Frontal cortex (tissue), 4 donors: ENCODE measurements at places on chromosomes 13 and 19. TPM values are rescaled to one million over a fixed set of nuclear protein-coding genes. Genes with fewer than 3 reads are reported as not detected.

The MISP3 gene
- 0.41 TPM for total RNA-seq

DNA sequence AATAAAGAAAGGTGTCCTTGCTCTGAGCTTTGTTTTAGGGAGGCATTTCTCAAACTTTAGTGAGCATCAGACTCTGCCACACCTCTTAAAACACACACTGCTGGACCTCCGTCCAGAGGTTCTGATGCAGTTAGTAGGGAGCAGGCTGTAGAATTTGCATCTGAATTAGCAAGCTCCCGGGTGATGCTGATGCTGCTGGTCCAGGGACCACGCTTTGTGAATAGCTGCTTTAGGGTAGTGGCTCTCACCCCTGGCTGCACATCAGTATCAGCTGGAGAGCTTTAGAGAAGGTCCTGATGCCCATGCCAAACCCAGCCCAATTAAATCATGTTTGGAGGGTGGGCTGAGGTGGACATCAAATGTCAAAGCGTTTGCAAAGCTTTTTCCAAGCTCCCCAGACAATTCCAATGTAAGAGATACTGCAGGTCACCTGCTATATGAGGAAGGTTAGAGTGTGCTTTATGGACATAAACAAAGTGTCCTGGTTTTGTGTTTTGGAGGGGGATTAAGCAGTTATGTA is 3.6 kb downstream of the HTR2A start:
- no peak for DNase-seq

DNA sequence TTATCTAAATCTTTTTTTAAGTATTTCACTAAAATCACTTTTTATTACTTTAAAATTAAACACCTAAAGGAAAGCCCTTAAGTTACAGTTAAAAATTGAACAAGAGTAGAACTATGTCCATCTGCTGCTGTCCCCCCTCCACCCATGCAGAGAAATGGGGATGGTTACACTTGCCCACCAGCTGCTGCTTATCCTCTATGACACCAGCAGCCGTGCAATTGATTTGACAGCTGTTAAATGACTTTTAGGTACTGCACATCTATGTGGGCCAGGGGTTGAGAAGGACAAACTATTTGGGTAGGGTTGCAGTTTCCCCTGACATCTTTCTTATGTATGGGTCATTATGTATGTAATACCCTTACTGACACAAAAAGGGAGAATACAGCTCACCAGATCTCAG is 77.2 kb downstream of the TBC1D4 start:
- no peak for DNase-seq

GRCh38 chr13:30396434-30397075 is 25.7 kb upstream of the UBE2L5 start:
- no peak for DNase-seq

DNA sequence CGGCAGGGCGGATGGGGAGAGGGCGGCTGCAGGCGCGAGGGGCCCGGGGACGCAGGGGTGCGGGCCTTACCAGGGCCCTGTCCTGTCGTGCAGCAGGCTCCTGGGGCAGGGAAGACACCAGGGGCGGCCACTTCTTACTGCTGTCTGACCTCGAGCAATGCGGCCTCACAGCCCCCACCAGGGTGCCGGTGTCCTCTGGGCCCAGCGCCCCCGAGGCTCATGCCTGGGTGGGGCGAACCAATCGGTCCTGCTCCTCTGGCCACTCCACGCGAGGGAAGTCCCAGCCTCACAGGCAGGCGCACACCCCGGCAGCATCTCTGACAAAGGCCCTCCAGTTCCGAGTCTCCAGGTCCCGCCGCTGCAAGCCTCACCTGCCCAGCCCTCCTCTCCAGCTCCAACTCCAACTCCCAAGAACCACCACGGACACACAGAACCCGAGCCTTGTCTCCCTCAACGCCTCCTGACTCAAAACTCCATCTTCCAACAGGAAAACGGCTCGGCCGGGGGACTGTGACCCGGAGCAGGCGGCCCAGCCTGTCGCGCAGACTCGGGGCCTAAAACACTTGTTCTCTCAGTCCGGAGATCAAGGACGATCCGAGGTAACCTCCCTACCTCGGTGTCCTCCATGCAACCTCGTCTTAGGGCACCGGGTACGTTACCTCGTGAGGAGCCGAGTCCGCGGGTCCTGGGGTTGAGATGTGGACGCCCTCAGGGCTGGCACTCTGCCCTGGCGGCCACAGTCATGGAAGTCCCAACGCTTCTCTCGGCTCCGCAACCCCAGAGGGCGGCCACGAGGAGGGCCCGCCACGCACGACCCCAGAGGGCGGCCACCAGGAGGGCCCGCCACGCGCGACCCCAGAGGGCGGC is 6.5 kb downstream of the FGF22 start:
- DNase-seq, result no peak

The KLHL1 gene
- 70.9 TPM for total RNA-seq

- no peak for DNase-seq
Observed at GRCh38 chr13:32622827-32623226, 36.6 kb downstream of the PDS5B start.

The RAB3A gene
- 42.0 TPM for total RNA-seq

DNA sequence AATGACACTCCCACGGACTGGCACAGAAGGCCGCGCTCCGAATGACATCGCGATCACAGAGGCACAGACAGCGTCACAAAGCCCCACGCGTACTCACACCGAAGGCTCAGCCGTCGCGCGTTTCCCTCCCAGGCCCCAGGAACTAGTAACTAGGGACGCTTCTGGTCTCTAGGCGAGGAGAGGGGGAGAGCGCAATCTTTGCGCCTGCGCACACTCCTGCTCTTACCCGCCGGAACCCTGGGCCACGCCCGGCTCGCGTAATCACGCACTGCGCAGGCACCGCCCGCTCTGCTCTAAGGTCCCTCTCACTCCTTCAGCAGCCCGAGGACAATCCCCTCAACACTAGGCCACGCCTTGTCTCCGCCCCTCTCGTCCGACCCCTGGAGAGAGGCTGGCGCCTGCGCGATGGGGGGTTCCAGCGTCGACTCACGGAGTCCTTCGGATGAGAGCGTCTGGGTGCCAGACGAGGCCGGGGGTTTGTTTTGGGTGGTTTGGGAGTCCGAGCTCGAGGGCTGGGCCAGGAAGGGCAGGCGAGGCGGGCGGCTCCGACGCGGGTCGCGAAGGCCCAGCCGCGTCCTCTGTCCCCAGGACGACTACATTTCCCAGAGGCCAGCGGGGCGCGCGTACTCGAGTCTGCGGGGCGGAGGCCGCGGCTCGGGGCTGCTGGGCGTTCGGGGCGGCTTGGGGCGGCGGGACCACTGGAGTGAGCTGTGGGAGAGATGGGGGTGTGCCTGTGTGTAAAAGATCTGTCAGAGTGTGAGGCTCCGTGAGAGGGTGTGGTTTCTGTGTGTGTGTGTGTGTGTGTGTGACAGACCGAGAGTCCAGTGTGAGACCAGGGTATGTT is at the start of gene ZNF471:
Gene ZNF471, plus strand, starts transcription at position 410 of the 844 bp plus-strand sequence. CDS start 3,717 bp downstream, outside the sequence.
- DNase-seq, result peak; percentile 97

The FREM2 gene
- 1.6 TPM for total RNA-seq

- no peak for DNase-seq
Observed at GRCh38 chr13:51728972-51729371, 75.0 kb downstream of the DHRS12 start.

DNA sequence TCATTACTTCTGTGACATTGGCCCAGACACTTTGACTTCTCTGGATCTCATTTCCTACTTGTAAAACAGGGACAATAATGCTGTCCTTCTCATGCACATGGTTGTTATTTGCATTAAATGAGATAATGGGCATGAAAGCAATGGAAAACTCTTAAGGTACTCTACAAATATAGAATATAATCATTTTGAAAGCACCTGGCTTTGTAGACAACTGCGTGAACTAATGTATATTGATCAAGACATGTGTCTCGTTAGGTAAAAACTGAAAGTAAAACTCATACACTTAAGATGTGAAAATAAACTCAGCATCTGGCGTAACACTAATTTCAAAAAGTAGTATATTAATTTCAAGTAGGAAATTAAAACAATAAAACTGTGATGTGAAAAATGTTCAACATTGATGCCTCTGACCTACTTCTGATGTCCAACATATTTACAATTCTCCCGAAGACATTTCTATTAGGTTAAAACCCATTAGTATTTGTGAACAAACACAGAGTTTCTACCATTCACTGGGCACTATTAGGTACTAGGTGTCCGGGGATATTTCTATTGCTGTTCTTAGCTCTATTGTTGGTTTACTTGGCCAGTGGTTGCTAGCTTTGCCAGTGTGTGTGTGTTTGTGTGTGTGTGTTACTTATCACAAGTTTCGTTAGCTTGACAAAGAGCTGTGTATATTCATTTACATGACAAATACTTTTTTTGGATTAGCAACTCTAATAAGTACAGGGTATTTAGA is 220.5 kb downstream of the KCNRG start:
- DNase-seq, result no peak

DNA sequence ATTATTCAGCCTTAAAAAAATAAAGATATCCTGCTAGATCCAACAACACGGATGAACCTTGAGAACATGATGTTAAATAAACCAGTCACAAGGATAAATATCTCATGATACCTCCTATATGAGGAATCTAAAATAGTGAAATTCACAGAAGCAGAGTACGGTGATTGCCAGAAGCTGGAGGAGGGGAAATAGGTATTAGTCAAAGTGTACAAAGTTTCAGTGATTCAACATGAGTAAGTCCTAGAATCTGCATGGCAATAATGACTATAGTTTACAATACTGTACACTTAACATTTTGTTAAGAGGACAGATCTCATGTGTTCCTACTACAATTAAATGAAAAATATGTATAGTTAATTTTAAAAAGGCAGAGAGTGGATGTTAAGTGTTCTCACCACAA is 206.6 kb upstream of the SLC10A2 start:
- no peak for DNase-seq

GRCh38 chr19:28242317-28242927 is 970.5 kb downstream of the UQCRFS1 start:
- peak; percentile 16 for DNase-seq

The IER2 gene
- total RNA-seq, result 9.0 TPM

GRCh38 chr19:29001141-29001581 is 211.8 kb downstream of the UQCRFS1 start:
- DNase-seq, result no peak

The SIGLECL1 gene
- not detected for total RNA-seq

DNA sequence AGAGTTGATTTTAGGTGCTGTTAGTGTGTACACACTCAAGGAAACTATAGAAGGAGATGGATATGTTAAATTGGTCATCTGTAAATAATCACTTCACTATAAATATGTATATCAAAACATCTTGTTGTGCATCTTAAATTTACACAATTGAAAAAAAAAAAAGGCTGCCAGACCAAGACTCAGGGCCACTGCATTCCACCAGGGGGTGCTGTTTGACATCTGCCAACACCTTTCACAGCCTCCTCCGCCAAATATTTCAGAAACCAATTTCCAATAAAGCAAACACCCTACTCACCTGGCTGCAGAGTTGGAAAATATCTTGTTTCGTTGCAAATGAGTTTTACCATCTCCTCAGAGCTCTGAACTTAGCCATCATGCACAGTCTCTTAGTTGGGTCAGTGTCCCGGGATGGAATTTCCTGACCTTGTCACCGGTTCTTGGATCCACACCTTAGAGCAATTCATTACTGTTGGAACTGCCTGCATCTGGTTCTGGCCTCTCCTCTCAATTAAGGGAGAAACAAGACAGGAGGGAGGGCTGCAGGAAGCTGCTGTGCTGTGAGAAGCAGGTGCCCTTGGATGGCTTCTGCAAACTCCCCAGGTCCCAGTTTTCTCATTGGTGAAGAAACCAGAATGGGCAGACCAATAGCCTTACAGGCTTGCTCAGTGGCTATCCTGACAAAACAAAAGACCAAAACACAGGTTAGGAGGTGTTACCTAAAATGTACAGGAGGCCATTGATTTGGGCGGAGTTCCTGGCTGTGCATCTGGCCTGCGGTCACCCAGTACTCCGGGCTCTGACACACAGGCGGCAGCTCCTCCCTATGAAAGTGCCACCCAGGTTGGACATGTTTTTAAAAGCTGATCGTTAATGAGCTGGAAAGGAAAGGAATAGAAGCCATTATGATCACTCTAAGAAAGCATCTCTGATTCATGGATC is 746.6 kb downstream of the UQCRFS1 start:
- DNase-seq, result no peak

- no peak for DNase-seq
Observed at GRCh38 chr13:93915269-93915809, 564.1 kb downstream of the DCT start.

The ZNF613 gene
- 10.6 TPM for total RNA-seq

DNA sequence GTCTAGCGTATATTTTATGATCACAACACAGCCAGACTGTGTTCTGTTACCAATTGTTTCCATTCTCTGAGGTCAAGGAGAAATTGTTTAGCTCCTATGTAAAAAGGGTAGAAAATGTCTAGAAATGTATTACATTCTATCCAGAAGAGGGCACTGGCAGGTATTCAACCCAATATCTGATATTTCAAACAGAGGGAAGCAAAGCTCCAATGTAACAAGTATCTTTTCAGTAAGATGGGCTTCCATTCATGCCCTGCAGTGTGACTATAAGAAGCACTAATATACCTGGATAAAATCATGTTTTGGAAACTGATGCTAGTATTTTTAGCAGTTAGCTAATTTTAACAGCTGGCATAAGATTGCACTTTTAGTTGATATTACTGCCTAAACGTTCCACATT is 312.7 kb downstream of the FGF14 start:
- DNase-seq, result no peak

The SMIM17 gene
- total RNA-seq, result 26.5 TPM

DNA sequence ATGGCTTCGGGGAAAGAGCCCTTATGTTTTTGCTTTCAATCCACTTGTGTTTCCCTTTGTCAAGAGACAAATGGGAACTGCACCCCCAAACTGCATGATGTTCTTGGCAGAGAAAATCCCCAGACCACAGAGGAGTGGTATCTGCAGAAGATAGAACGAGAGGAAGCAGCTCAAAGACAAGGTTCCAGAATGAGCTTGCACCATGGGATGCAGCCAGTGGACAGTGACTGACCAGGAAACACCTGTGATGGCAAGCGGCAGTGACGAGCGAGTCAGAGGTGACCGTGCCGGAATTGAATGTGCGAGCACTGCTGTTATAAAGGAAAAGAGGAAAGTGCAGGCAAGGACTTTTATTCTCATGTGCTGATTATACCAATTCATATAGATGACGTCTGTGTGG is 46.3 kb downstream of the IRS2 start:
- no peak for DNase-seq

The CGB2 gene
- total RNA-seq, result not detected
